ENCODE measurements at places on chromosomes 5 and 9.

DNA sequence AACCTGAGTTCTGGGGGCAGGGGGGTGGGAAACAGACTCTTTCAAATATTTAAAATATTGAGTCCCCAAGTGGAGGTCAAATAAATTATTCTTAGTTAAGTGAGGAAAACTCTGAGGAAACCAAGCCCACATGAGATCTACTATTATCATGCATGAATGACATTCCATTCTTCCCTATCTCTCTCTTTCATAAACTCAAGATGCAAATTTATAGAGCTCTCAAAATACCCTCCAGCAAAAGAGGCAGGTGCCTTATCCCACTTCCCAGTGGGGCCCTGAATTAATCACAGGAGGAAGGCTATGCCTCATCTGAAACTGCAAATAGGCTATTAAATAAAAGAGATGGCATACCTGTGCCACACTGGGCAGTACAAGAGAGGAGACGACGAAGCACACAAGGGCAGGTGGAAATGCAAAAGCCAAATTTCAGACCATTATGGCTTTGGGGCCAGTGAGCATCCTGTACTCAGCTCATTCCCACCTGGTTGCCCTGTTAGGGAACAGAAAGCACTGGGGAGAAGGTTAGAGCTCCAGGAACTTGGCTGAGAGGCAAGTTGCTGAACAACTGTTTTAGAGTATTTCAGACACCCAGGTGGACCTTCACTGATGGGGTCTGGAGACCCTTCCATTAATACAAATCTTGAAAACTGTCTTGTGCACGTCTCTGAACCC is 102.2 kb upstream of the EQTN start:
- DNase-seq: no peak

- no peak for DNase-seq
Observed at GRCh38 chr5:395921-396530, 47.0 kb upstream of the EXOC3 start.

- DNase-seq: no peak
Observed at GRCh38 chr9:69168709-69169217, 5.3 kb upstream of the TJP2 start.

GRCh38 chr5:96489532-96489931 is 56.5 kb upstream of the PCSK1 start:
- DNase-seq: no peak

DNA sequence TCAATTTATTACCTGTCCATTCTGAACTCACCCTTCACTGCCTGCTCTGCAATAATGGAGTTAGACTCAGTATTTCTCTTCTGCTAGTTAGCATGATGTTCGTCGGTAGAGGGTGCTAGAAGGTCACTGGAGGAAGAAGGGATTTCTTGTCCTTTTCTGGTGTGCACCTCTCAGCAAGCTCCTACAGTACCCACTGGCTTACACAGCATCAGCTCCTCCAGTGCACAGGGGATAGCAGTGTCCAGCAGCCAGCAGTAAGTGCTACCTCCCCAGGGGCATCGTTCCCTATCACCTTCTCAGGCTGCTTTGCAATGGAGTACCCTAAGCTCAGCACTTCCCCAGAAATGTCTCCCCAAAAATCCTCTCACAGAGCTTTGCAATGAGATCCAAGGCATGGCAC is 45.9 kb upstream of the APC start:
- no peak for DNase-seq

DNA sequence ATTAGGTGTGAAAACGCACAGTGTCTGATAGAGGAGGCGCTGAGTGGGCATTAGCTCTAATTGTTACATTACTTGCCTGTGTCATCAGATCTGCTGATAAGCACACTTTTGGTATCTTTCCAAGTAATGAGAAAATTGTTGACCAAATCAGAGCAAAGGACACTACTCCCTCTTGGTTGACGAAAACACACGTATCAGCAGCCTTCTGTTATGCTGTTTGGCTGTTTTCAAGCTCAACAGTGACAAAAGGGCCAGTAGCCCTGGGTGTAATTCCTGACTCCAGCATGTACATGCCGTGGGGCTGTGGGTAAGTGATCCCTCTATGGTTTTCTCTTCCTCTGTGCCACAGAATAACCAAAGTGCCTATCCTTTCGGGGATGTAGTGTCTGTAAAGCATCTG is 151.4 kb downstream of the AUH start:
- DNase-seq: no peak

GRCh38 chr5:58153255-58153654 is 306.6 kb downstream of the PLK2 start:
- DNase-seq: no peak

DNA sequence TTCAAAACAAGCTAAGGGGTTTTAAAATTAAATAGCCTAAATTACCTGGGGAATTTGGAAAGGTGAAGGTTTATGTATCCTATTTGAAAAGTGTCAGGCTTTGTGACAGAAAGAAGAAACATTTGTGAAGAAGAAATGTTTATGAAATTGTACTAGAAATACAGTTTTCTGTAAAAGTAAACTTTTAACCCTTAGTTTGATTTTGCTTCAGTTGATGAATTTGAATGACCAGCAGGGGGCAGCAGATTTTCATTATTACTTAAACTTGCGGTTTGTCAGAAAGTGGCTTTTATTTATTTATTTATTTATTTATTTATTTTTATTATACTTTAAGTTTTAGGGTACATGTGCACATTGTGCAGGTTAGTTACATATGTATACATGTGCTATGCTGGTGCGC is 58.1 kb downstream of the NNT start:
- no peak for DNase-seq

GRCh38 chr9:136535070-136535469 is 10.8 kb downstream of the NOTCH1 start:
- no peak for DNase-seq

DNA sequence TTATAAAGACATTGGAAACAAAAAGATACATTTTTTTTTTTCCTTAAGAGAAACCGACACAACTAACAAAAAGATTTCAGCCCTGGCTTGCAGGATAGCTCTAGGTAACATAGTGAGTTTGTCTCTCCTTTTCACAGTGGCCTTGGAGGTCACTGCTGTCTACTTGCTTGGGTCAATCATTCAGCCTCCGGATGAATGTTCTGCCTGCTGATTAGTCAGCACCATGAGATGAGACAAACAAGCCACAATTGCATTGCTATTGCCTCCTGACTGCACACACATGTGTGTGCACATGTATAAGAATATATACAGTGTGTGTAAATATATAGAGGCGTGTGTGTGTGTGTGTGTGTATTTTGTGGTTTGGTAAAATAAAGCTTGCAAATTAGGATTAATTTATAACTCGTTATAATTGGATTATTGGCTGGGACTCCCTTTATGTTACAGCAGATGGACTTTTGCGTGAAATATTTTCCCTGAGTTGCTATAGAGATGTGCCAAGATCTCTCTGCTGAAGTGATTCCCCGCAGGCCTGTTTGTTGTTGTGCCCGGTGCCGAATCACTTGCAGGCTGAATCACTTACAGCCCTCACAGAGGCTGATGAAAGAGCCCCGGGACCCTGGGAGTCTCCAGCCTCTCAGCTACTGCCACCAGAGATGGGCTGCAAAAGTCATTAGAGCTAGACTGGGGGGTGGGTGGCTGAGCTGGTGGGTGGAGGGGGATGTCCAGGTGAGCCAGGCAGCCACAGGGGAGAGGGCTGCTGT is 161.2 kb downstream of the FGF18 start:
- DNase-seq: no peak

DNA sequence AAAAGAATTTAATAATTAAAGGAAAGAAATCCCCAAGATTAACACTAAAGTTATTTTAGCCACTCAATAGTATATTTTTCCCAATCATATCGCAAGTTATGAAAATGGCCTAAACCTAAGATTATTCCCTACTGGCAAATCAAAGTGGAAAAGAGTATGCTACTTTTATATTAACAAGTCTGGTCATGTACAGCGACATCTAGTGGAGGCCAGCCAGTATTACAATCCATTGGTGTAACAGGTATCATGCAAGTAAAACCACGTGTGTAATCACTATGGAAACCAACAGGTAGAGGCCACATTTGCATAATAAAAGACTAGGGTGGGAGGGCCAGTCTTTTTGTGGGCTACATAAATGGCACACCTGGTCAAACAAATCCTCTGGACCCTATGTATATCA is 976.4 kb upstream of the CDH9 start:
- DNase-seq: no peak

GRCh38 chr5:38528162-38528703 is 28.2 kb downstream of the LIFR start:
- DNase-seq: no peak

- no peak for DNase-seq
Observed at GRCh38 chr5:116495786-116496357, 78.8 kb downstream of the SEMA6A start.
